Stimulated activated CD4-positive, alpha-beta T cell treated with anti-CD3 and anti-CD28 coated beads, Interleukin-1b, Interleukin-23, amount 100 ng/mL, for 48 hours (primary cell): ENCODE measurements at places on chromosomes 7 and 10.

DNA sequence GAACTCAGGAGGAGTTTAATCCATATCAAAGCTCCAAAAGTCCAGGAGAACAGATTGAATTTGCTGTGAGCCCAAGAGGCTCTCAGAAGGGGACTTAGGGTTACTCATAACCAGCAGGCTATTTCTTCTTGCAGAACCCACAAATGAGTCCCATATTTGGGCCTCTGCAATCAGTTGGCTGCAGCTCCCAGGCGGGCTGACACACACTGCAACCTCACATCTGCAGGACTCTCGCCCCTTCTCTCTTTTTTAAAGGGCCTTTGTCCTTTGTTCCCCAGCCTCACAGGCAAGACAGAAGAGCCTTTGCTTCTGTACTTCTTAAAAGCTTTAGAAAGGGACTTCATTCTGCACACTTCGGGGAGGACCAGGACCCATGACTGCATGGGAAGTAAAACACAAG, 26.7 kb downstream of the CREB3L2 start:
- DNase-seq: no peak

- no peak for DNase-seq
These were observed 7.6 kb downstream of the SP8 start for GRCh38 chr7:20779041-20779440.

GRCh38 chr10:60105295-60105695, 198.9 kb upstream of the CCDC6 start:
- DNase-seq: no peak

DNA sequence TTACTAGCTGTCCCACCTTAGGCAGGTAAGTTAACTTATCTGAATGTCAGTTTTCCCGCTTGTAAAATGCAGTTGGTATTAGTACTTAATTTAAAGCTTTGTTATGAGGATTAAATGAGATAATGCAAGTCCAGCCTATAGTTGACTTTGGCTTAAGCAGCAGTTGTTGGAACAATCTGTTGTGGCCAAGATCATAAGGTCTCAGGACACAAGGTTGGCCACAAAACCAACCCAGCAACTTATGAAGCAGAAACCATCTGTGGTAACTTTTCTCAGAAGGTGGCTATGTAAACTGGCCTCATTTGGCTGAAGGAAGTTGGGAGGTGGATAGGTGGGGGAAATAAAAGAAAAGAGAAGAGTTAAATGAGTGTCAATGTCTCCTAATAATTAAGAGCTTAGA, 29.4 kb downstream of the ENTPD1 start:
- DNase-seq: no peak

DNA sequence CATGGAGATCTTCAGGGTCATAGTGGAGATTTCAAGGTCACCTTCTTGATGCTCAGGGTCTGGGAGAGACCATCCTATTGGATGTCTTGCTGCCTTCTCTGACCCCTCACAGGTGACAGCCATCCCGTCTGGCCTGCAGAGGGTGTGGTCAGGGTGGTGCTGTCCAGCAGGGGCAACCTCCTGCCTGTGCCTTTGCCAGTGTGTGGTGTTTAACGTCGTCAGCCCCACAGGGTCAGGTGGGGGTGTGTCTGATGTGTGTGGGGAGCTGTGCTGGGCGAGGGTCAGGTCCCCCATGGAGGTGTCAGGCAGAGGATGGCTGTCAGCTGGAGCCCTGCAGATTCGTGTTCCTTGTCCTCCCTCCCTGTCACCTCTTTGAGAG, 16.5 kb downstream of the ADCY1 start:
- no peak for DNase-seq

GRCh38 chr10:90126256-90126595, 424.8 kb downstream of the KIF20B start:
- DNase-seq: no peak

- no peak for DNase-seq
These were observed 611.4 kb downstream of the TNS3 start for GRCh38 chr7:46970476-46970875.

DNA sequence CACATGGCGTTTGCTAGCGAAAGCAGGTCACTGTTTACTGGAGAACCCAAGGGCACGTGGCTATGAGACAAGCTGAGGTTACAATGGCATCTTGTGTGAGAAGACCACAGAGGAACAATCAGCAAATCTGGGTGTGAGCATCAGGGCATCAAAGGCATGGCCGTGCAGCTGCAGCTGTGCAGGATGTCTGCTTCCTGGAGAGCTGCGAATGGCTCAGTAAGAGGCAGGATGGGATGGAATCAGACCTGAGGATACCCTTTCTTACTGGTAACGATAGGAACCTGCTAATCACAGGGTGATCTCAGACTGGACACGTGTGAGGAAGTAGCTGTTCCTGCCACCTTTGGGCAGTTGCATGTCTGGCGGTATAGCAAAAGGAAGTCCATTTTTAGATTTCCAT, 119.5 kb downstream of the RNF216 start:
- no peak for DNase-seq

GRCh38 chr10:45581582-45582385, 90.8 kb downstream of the ZFAND4 start:
- DNase-seq: no peak

DNA sequence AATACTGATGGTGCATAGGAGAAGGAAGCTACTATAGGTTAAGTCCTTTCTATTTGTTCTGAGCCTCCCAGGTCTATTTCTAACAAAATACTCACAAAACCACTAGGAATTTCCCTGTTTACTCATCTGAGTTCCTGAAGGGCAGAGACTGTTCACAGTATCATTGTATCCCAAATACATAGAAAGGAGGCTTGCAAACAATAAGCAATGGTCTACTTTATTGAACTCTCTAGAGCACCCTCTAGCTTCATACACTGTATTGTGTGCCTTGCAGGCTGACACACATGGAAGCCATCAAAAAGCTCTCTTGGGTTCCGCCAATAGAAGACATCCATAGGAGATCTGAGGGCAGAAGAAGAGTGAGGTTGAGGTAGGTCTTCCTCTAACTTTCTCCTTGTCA, 826.1 kb downstream of the GRM8 start:
- DNase-seq: no peak

- DNase-seq: no peak
These were observed 31.3 kb downstream of the TACC2 start for GRCh38 chr10:122020226-122020625.

- no peak for DNase-seq
These were observed 318.5 kb downstream of the DOCK4 start for GRCh38 chr7:111887734-111888133.

GRCh38 chr7:6197801-6198551, 74.4 kb downstream of the CYTH3 start:
- DNase-seq: no peak

GRCh38 chr10:132945894-132946255, 3.5 kb upstream of the CFAP46 start:
- no peak for DNase-seq

DNA sequence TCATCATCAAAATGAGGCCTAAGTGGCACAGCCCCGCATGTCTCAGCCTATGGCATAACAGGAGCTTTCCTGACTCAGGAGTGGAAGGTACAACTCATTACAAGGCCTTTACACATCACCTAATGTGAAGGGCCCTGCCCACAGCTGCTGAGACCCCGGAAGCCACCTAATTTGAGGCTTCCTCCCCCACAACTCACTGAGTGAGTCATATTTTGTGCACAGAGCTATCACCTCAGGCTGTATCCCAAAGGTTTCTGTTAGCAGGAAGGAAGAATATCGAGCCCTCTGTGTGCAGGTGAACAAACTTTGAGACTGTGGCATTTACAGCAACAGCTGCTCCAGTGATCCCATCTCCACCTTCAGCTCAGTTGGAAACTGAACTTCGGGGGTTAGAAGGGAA, 20.6 kb downstream of the HTR5A start:
- peak; percentile 44 for DNase-seq

DNA sequence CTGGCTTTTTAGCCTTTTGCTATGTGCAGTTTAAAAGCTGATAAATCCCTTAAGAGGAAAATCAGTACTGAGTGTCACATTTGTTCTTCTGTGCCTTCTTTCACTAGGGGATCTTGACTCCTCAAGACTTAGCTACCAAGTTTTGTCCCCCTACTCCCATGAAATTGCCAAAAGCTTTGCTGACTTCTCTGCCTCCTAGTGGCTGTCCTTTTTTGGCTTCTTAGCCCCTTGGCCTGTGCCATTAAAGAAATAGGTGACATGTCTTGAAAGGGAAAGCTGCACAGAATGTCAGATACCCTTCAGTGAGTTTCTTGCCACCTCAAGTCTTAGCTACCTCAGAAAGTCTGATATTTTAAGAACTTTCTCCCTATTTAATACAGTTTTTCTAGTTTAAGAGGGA, 10.5 kb downstream of the MKLN1 start:
- no peak for DNase-seq

- DNase-seq: no peak
These were observed 417 bp downstream of the RFC2 start for GRCh38 chr7:74253835-74254128.

DNA sequence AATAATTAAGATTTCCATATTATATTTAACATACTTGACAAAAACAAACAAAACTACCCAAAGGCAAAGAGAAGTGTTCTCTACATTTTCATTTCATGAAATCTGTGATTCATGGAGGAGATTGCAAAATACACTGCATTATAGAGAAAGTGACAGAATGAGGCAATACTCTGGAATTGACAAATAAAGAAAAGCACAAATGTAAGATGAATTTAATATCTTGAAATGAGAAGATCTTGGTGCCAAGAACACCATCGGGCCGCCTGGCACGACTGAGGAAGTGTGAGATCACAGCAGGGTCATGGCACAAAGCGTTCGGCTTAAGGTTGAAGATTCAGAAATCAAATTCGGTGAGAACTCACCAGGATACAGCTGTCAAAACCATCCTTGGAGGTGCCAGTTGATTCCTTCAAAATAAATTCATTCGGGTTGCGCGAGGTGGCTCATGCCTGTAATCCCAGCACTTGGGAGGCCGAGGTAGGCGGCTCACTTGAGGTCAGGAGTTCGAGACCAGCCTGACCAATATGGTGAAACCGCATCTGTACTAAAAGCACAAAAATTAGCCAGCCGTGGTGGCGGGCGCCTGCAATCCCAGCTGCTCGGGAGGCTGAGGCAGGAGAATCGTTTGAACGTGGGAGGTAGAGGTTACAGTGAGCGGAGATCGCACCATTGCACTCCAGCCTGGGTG, 174.0 kb upstream of the PFKP start:
- DNase-seq: no peak

GRCh38 chr10:73900064-73900463, 10.9 kb upstream of the PLAU start:
- no peak for DNase-seq

DNA sequence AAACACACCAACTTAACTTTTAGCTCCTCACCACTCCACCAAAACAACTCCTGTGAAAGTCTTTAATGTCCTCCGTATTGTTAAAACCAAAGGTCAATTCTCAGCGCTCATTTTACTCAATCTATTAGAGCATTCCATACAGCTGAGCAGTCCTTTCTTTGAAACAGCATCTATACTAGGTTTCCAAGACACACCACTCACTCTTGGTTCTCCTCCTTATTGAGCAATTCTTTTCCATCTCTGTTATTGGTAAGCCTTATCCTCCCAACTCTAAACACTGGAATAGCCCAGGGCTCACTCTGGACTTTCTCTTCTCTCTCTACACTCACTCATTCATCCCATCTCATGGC, 34.9 kb downstream of the COA1 start:
- DNase-seq: no peak

- DNase-seq: no peak
These were observed 77.6 kb upstream of the SFMBT2 start for GRCh38 chr10:7488418-7488829.

- no peak for DNase-seq
These were observed 18.3 kb upstream of the ITGB1 start for GRCh38 chr10:32976338-32976737.

- DNase-seq: no peak
These were observed 181.1 kb downstream of the TNS3 start for GRCh38 chr7:47400741-47401206.
